ENCODE measurements at places on chromosomes 7 and 10.

DNA sequence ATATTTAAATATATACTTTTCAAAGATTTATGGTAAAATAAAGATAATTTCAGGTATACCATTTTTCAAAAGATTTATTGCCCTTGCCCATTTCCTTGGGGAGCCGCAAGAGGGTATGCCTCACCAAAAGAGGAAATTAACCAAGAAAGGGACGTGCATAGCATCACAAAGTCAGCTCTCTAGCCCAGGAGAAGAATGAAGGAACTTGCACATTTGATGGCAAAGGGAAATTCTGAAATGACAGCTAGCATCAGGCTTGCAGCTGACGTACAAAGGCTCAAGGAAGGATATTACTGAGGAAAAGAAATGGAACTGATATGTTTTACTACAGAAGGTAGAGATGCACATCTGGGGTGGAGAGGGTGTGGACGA lies 93.6 kb upstream of the RSU1 start:
- DNase-seq = no peak

GRCh38 chr7:84450772-84451171 lies 256.2 kb upstream of the SEMA3A start:
- no peak for DNase-seq

- DNase-seq = no peak
These were observed 325.8 kb upstream of the MGMT start for GRCh38 chr10:129140921-129141885.

DNA sequence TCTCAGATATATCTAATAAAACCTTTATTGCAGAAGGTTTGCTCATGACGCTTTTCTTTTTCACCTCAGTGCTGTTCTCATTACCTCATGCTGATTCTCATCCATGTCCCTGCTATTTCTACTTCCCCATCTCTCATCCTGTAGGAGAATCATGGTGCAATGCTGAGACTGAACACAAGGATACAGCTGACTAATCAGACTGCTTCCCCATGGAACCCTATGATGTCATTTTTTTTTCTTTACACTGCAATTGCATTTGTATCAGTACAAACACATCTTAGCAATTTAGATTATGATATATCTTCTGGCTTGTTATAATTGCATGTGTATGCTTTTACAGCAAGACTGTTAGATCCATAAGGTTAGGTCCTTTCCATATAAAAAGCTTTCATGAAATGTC lies 93.7 kb downstream of the SEMA3A start:
- no peak for DNase-seq

- DNase-seq = no peak
These were observed 586.1 kb upstream of the AUTS2 start for GRCh38 chr7:69012149-69012548.

DNA sequence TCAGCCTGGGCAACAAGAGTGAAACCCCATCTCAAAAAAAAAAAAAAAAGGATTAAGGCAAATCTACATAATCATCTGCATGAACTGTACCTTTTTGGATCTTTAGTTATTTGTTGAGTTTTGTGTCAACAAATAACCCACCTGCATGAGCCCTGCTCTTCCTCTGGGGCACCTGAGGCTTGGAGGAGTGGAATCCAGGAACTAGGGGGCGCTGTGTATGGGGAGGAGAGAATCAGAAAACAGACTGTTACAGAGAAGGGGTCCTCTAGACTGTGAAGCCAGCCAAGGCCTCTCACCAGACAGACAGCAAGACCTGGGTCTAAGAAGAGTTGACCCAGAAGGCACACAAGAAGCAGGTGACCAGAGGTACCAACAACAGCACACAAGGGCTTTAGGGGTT lies 682.8 kb upstream of the NRP1 start:
- DNase-seq = no peak

DNA sequence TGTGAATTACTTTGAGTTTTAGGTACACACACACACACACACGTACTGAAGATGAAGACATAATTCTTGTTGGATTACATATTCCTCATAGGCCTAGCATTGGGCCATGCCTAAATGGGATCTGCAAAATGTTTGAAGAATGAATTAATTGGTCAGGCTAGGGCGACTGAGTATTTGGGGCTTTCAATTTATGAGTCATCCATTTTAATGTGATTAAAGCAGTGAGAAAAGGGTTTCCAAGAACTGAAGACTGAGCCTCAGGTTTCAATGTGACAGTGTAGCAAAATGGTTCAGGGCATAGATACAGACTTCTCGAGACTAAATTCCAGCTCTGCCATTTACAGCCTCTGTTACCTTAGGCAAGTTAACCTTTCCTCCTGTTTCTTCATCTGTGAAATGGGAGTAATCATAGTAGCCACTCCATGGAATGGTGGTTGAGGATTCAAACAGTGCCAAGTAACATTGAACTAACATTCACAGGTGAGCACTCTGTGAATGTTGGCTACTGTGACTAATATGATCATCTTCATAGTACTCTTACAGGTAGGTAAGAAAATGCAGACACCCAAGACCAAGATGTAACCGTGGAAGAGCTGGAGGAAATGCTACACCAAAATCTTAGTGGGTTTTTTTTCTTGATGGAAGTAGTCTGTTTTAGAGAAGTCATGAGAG lies 7.6 kb downstream of the BPGM start:
- DNase-seq = no peak

DNA sequence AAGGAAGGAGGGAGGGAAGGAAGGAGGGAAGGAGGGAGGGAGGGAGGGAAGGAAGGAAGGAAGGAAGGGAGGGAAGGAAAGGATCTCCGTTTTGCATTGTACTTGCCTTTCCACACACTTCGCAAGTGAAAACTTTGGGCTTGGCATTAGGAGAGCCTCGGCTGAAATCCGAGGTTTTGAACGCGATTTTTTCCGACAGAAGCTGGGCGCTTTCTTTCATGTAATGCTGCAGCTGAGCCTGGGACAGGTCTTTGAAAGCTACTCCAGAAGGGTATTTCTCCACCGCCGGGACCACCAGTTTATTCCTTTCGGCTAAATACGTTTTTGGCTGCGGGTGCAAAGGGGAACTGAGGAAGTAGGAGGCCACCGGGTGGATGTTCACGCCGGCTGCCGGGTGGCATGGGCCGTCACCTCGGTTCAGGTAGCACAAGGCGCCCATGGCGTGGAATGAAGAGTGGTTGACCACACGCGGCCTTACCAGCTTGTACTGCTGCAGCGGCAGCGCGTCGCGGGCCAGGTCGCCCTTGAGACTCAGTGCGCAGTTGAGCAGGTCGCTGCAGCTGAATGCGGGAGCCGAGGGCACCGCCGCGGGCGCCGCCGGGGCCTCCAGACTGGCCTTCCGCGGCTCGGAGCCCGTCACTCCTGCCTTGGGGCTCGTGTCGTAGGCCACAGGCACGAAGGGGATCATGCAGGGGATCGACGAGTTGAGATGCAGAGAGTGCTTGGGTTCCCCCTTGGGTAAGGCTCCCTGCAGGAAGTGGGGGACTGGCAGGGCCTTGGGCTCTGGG lies 825 bp downstream of the FEZF1 start:
- no peak for DNase-seq

- no peak for DNase-seq
These were observed 291.7 kb downstream of the ARL4A start for GRCh38 chr7:12979181-12979580.

- DNase-seq = no peak
These were observed 206.8 kb downstream of the TPK1 start for GRCh38 chr7:144629011-144629410.

DNA sequence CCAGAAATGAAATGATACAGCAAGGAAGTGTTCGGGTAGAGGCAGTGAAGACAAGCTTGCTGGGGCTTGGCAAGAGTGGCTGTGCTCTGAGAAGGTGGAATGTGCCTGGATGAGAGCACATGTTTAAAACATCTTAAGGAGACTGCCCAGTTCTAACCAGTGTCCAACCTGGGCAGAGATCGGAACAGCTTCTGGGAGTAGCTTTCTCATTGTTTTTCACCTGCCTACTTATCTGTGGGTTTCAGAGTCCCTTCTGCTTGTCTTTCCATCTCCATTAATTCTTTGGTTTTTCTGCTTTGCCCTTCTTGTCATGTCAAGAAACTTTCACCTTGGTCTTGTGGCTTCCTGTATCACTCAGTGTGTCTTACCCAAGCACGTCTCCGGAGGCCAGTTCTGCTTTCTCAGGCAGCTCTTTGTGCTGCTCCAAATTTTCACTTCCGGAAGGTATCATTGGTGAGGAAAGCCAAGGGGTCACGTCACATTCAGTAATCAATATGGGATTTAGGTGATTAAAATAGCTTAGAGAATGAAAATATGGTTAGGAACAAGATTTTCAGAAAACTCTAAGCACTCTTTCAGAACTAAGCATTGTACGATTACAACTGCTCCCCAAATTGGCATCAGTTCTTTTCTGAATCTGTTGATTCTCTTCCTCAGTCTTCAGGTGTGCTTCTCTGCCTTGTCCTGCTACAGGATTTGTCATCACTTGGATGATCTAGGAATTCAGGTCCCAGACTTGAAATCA lies 5.5 kb upstream of the LAMB4 start:
- no peak for DNase-seq

GRCh38 chr10:14697281-14697680 lies 77.4 kb downstream of the FAM107B start:
- no peak for DNase-seq

GRCh38 chr10:127973791-127974311 lies 66.9 kb downstream of the PTPRE start:
- no peak for DNase-seq

- no peak for DNase-seq
These were observed 138.5 kb downstream of the SLIT1 start for GRCh38 chr10:97047083-97047736.

DNA sequence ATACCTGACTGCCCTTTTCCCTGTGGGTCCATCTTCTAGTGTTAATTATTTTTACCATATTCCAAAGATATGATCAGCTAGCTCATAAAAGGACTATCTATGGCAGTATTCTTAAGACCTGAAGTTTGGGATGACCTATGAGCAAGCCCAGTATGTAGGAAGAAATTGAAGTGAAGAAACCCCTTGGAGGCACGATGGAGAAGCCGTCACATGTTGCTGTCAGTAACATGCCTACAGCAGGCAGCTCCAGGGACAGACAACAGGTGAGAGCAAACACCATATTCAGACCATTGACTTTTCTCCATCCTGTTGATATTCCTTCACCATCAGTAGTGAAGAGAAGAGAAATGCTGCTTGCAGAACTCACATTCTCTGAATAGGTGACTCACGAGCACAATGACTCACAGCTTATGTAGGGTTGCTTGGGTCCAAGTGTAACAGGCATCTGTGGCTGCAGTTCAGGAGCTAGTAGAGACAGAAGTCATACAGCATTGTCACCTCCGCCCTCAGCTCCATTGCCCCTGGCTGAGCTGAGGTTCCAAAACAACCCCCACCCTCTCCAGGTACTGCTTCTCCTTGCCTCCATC lies 8.4 kb upstream of the LYZL2 start:
- DNase-seq = no peak

- DNase-seq = no peak
These were observed 41.9 kb downstream of the CDK1 start for GRCh38 chr10:60820093-60820754.

DNA sequence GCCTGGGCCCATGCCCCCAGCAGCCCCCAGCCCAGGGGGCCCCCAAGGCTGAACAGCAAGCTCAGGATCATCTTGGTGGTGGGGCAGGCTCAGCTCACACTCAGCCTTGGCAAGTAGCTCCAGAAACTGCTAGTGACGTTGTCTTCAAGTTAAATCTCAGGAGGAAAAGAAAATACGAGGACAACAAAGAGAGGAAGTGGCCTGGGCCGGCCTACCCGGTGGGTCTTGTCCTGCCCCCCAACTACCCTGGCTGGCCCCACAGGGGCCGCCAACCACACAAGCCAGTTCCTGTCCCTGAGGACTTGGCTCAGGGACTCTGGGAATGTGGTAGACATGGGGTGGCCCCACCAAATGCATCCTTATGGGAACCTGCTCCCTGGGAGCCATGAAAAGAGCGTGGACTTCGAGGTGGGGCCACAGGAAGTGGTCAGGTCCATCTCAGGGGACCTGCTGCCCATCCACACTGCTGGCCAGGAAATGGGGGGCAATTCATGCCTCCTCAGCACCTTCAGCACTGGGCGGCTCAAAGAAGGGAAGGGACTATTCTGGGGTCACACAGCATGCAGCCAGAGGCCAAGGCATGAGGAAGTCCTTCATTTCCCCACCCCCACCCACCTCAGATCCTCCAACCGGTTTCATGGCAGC lies at the start of gene MMRN2:
MMRN2 (minus strand) TSS at position 145 of the 645 bp plus-strand sequence; CDS start at position 71, 74 bp downstream.
- DNase-seq = no peak

DNA sequence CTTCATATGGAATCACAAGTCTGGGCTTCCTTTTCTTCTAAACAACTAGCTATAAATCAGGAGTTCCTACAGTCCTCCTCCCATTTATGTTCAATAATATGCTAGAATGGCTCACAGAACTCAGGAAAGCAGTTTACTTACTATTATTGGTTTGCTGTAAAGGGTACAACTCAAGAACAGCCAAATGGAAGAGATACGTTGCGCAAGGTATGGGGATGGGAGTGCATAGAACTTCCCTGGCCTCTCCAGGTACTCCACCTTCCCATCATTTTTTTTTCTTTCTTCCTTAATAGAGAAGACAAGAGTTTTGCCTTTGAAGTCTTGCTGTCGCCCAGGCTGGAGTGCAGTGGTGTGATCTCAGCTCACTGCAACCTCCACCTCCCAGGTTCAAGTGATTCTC lies 27.1 kb upstream of the SEMA4G start:
- no peak for DNase-seq

DNA sequence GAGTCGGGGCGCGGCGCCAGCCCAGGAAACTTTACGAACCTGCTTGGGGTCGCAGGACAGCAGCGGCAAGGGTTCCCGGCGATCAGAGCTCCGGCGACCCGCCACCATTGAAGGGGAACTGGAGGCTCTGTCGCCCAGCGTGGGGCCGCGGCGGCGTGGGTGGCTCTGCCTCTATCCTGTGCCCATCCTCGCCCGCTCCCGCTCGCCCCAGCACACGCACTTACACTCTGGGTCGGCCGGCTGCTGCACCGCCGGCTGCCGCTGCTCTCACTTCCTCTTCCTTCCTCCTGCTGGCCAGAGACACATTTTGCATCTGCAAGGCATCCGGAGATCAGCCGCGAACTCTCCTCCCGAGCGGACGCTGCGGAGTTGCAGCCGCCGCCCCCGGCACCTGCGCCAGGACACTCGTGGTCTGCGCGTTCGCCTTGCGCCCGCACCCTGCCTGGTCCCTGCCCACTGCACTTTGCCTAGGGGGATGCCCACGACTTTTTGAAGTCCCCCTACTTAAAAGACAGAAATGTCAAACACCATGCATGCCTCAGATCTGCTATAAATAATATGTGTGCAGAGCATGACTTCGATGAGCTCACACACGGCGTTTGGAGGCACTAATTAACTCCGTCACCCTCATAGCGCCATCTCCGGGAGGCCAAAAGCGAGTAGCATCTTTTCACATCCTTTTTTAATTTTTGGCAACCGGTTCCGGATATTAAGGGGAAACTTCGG lies at the start of gene ELMO1:
ELMO1 (minus strand) TSS at position 229 of the 726 bp plus-strand sequence. CDS start 106,174 bp downstream, outside the sequence.
- DNase-seq = peak; percentile 67

GRCh38 chr10:59954296-59954695 lies 47.9 kb upstream of the CCDC6 start:
- no peak for DNase-seq

Measured in NCI-H446 (cell line).